ENCODE measurements at places on chromosomes 7 and 10. TPM values are rescaled to one million over a fixed set of nuclear protein-coding genes. Genes with fewer than 3 reads are reported as not detected.

The CHCHD2 gene
- total RNA-seq: 395 TPM

The KLF14 gene
- not detected for total RNA-seq

The CYP26C1 gene
- 1.1 TPM for total RNA-seq

The PLEKHS1 gene
- not detected for total RNA-seq

The USP54 gene
- 16.4 TPM for total RNA-seq

The NANOS1 gene
- 0.82 TPM for total RNA-seq

The HOXA2 gene
- total RNA-seq: 0.24 TPM

The NPSR1 gene
- not detected for total RNA-seq

The LRCH4 gene
- total RNA-seq: 93.0 TPM

The GTF2IRD1 gene
- 13.6 TPM for total RNA-seq

The SPACDR gene
- total RNA-seq: not detected

The HOXA4 gene
- 6.8 TPM for total RNA-seq

The SMKR1 gene
- 2.0 TPM for total RNA-seq

The AFAP1L2 gene
- total RNA-seq: 3.4 TPM

The NYAP1 gene
- total RNA-seq: 2.5 TPM

The CLDN3 gene
- total RNA-seq: not detected

The KRIT1 gene
- total RNA-seq: 56.1 TPM

The ANXA8L1 gene
- total RNA-seq: 0.06 TPM

DNA sequence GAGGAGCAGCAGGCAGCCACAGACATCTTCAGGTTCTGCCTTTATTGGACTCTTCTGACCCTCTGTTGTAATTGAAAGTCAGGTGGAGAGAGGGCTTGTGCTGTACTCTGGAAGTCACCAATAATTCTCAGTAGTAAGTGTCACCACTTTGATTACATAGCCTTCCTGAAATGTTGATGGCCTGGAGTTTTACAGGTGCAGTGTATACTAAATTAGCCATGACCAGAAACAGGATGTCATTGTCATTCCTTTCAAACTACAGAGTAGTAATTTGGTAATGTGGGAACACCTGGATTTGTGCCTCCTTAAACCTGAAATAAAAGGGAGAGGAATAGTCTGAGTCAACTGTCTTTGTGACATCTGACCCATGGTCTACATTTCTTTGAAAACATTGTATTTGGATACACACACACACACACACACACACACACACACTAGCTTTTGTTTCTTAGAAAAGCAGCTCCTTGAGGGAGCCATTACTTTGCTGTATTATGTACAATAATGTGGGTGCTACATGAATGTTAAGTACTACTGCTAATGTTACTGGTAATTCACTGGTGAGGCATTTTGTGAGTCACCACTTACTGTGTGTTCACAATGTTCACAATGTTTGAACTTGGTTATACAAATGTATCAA is 19.6 kb downstream of the ARL4A start:
- DNase-seq: no peak

- no peak for DNase-seq
Observed at GRCh38 chr10:4646547-4646946, 179.5 kb upstream of the AKR1E2 start.

DNA sequence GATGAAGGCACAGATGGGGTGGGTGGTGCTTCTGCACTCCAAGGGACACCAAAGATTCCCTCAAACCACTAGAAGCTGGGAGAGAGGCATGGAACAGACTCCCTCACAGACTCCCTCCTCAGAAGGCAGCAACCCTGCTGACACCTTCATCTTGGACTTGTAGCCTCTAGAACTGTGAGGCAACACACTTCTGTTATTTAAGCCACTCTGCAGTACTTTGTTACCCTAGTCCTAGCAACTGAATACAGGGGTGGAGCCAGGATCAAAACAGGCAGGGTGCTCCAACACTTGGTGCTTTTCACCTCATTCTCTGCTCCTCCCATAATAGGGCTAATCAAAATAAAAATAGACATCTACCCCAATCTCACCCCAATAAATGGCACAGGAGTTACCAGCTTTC is 2.3 kb upstream of the GSTO1 start:
- no peak for DNase-seq

GRCh38 chr7:117270371-117270770 is 52.5 kb downstream of the WNT2 start:
- no peak for DNase-seq

DNA sequence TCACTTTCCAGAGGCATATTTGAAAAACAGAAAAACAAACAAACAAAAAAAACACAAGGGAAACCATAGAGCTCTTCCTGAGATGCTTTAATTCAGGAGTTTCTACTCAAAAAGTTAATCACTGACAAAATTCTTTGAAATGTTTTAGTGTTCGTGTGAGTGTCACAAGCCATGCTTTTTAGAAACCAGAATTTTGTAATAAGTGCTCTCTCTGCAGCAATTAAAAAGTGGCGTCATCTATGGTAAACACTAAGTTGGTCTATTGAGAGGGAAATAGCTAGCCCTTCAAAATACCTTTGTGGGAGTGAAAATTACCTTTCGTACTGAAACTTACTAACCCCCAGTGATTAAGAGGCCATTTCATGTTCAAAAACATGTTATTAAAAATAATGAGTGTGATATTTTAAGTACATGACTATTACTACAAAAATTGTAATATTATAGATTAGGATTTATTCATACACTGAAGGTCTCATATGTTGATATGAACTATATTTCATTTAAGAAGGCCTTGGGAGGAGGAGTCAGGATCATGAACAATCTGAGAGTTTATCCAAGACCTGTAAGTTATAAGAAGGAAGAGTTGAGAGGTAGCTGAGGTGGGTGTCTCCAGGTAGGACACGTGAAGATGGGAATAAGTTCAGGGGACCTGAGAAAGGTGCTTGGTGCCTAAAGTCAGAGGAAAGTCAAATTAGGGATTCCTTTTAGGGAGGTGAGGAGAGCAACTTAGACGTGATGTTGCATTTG is 94.6 kb downstream of the PPP1R9A start:
- DNase-seq: no peak

GRCh38 chr7:90433221-90433620 is 30.0 kb downstream of the CLDN12 start:
- no peak for DNase-seq

- DNase-seq: no peak
Observed at GRCh38 chr7:22765609-22766008, 38.6 kb downstream of the IL6 start.

GRCh38 chr7:89183712-89184111 is 388.2 kb upstream of the TEX47 start:
- DNase-seq: no peak

DNA sequence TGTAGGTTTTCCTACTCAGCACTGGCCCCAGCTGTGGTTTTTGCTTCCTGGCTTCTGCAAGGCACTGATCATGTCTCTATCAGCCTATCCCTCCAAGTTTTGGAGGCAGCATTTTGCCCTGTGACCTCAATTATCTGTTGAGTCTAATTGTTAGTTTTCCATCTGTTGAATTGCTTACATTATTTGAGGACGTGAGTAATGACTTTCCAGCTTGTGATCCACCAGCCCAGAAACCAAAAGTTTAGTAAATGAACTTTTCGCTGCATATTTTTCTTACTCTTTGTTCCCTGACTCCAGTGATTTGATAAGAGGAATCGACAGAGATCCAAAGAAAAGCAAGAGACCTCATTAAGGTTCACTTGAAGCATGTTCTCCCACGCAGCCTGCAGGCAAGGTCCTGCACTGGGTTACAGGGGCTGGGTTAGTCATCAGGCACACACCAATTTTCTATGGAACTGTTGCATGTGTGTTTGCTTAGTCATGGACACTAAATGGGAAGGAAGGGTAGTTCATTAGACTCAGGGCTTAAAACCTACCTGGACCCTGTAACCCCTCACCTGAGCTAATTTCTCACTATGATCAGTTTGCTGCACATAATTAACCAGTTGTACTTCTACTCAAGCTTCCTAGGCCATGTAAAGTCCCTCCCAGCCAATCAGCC is 57.2 kb downstream of the AKR1E2 start:
- no peak for DNase-seq

GRCh38 chr7:26657206-26657641 is 207.2 kb downstream of the SKAP2 start:
- DNase-seq: no peak

DNA sequence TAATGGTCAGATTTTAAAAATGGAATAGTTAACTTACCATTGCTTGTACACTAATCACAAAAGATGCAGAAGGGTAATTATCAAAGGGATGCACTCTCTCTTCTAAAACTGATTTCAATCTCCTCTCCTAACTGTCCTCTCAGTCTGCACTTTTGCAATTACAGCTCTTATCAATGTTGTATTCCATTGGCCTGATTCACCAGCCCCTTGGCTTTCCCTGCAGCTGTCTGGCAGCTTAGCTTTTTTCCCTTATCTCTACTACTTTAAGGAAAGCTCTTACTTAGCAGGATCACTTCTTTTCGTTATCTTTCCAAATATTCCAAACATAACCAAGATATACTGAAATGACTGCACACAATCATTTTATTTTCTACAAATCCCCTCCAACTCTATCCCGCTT is 448.8 kb downstream of the GRM8 start:
- DNase-seq: no peak

DNA sequence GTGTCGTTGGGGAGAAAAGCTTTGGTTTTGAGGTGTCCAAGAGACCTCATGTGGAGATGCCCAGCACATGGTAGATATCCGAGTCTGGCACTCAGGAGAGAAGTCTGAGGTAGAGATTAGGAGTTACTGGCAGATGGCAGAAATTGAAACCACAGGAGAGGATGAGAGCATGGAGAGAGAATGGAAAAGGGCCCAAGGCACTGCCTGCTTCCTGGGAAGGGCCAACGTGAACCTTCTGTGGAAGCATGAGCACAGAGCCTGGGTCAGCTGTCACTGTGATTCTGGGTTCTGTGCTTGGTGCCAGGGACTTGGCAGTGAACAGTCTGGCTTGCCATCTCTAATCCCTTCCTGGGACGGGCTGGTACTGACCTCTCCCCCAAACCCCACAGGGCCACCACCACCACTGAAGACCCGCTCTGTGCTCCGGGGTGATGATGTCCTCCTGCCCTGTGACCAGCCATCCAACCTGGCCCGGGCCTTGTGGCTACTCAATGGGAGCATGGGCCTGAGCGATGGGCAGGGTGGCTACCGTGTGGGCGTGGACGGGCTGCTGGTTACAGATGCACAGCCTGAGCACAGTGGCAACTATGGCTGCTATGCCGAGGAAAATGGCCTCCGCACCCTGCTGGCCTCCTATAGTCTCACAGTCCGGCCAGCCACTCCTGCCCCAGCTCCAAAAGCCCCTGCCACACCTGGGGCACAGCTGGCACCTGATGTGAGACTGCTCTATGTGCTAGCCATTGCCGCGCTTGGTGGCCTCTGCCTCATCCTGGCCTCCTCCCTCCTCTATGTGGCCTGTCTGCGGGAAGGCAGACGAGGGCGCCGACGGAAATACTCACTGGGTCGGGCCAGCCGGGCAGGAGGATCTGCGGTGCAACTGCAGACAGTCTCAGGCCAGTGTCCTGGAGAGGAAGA is 4.1 kb downstream of the MRPL43 start:
- no peak for DNase-seq

GRCh38 chr10:72906446-72906845 is 12.9 kb downstream of the OIT3 start:
- no peak for DNase-seq

- DNase-seq: no peak
Observed at GRCh38 chr10:10315989-10316388, 701.7 kb upstream of the CELF2 start.

DNA sequence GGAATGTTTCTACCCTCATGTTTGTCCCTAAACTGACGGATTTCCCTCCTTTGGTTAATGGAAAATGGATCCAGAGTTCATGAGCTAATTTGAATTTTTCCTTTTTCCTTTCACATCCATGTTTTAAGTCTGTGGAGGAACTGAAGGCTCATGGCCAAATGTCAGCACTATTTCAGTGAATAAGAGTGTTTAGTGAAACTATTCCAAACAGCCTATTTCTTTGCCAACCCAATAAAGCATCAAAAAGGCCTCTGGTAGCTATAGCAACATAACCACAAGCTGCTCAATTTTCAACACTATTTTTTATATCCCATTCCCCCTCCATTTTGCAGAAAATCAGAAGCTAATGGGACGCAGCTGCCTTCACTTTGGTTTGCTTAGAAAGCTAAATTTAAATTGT is 1454.1 kb downstream of the GATA3 start:
- no peak for DNase-seq

DNA sequence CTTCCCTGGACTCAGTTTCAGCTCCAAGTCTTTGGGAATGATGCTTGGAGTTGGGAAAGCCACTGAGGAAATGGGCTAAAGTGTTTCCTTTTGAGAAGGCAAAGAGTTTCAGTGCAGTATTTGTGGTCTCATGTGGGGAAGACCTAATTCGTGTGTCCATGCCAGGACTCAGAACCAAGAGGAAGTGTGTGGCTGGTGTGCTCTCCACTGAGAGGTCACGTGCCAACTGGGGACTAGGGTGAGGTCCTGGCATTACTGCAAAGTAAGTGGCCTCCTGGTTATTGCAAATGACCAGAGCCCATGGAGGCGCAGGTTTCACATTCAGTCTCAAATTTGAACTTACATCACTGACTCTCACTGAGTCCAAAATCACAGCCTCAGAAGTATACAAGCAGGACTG is 48.6 kb upstream of the ITPRID1 start:
- DNase-seq: no peak

GRCh38 chr10:89414146-89414878 is at the start of gene IFIT5:
IFIT5 (plus strand) TSS chr10:89414568; CDS start chr10:89414799, 231 bp downstream.
- no peak for DNase-seq

- no peak for DNase-seq
Observed at GRCh38 chr7:366161-366803, 76.3 kb downstream of the FOXL3 start.

DNA sequence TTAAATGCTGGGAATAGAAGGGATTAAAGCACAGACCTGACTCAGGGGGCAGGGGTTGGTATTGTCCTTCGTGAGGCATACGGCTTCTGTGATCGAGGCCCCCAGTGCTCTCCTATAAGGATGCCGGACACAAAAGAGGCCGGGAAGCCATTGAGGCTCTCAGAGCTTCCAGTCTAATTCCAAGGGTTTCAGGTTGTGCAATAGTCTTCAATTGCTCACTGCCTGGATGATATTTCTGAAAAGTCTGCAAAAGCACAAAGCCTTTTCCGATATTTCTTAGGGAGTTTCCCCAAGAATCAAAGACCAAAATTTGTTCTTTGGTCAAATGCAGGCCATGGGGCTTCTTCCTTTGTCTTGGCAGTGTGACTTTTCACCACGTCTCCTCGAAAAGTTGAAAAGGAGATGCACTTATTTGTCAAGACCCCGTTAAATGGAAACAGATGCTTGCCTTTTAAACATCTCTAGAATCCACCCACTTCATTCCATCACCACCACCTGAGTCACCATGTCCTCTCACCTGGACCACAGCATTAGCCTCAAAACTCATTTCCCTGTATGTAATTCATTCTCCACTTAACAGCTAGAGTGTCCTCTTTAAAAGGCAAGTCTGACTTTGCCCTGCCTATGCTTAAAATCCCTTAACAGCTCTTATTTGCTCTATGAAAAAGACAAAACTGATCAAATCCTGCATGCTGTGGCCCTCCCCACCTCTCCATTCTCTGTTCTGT is 134.8 kb upstream of the NAMPT start:
- no peak for DNase-seq

DNA sequence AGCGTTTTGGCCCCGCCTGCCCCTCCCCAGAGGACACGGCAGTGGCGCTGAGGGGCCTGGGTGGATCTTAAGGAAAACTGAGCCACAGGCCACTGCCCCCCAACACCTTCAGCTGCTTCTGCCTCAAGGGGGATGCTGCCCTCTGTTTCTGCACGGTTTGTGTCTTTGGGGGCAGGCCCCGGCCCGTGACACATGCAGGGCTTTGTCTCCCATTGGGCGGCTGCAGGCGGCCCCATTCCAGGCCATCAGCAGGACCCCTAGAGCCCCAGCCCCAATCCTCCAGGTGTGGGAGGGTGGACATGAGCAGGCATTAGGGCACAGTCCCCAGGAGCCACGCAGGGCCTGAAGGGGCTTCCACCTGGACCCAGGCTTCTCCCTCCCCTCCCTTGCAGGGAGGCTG is 25.3 kb upstream of the PPP2R2D start:
- DNase-seq: no peak
